ENCODE measurements at places on chromosomes 4 and X.

DNA sequence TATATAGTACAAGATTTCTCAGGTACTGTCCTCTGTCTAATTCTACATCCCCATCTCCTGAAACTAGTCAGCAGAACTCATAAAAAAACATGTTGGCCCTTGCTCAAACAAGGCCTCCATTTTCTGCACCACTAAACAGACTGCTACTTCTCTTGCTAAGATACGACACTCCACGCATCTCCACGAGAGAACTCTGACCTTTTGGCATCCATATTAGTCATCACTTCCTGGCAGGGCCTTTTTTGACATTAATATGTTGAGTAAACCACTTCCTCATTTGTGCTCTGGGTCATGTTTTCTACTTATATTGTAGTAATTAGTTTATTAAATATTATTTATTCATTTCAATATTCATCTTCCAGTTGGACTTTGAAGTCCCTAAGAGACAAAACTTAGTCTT is 65.6 kb downstream of the DCAF8L1 start:
- no peak for DNase-seq

- DNase-seq = no peak
Measured at GRCh38 chr4:14069886-14070285, 442.4 kb upstream of the BOD1L1 start.

- no peak for DNase-seq
Measured at GRCh38 chr4:123997776-123998449, 601.3 kb downstream of the SPRY1 start.

GRCh38 chrX:16240968-16241367 is 73.7 kb downstream of the MAGEB17 start:
- DNase-seq = no peak

DNA sequence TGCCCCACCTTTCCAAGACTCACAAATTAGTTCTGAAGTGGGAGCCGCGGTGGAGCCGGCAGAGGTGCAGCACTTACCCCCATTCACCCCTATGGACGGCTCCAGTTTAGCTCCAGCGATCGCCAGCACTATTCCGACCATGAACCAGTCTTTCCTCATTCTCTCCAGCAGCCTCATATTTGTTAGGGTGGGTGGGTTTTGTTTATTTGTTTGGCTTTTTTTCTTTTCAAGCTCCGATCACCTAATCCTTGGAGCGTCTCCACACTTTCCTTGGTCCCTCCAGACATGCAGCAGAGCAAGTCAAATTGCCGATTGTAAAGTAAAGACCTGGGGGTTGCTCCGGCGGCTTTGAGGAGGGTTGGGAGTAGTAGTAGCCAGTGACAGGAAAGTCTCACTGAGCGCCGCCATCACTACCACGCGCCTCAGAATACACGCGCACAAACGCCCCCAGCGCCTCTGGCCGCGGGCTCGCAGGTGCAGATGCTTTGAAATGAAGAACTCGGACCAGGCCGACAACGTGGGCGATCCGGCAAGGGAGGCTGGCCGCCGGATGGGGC is at the start of gene SLC10A7:
Gene SLC10A7, minus strand, starts transcription at position 400 of the 557 bp plus-strand sequence. Its CDS starts 223 bp downstream, at position 177.
- DNase-seq = peak; percentile 55

DNA sequence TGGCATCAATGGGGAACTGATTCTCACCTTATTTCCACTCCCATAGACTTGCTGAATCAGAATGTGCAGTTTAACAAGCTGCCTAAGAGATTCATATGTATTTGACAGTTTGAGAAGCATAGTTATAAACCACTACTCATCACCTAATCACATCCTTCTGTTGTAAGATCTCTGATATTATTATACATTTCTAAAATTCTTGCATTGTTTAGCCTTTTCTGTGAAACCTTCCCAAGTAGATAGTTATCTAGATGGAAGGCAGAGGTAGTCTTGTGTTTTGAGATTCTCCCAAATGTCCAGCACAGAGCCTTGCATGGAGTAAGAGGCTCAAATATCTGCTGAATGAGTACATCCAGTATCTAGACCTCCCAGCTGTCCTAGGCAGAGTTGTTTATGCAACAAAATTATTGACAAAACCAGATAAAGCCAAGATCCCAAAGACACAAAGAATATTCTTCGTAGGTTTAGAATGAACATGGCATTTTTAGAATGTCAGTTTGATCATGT is 227.3 kb downstream of the KDR start:
- DNase-seq = no peak

DNA sequence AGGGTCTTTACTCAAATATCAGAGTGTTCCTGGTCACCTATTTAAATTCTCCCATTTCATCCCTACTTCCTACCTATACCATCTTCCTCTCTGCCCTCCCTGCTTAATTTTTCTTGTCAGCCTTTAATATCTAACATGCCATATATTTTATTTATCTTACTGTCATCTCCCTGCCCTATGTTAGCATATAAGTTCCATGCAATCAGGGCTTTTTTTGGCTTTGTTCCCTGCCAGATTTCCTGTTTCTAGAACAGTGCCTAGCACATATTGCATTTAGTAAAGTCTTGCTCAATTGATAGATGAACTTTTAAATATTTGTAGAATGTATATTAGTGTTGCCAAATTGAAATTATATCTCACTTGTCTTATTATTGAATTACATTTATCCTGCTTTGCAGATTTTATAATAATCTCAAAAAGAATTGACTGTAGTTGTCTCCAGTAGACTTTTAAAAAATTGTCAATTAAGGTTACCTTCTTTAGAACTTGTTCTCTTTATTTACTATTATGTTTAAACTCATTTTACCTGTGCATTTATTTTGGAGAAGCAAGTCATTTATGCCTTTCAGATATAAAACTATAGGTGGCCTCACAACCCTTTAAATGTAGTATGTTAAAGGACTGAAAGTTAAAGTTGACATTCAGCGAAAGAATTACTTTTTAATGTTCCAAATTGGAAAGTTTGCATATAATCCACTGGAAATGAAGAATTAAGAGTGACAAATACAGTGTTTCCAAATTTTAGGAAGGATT is 108.2 kb upstream of the BMPR1B start:
- no peak for DNase-seq

- DNase-seq = peak; percentile 5
Measured at GRCh38 chr4:80540785-80541469, 205.4 kb downstream of the CFAP299 start.

DNA sequence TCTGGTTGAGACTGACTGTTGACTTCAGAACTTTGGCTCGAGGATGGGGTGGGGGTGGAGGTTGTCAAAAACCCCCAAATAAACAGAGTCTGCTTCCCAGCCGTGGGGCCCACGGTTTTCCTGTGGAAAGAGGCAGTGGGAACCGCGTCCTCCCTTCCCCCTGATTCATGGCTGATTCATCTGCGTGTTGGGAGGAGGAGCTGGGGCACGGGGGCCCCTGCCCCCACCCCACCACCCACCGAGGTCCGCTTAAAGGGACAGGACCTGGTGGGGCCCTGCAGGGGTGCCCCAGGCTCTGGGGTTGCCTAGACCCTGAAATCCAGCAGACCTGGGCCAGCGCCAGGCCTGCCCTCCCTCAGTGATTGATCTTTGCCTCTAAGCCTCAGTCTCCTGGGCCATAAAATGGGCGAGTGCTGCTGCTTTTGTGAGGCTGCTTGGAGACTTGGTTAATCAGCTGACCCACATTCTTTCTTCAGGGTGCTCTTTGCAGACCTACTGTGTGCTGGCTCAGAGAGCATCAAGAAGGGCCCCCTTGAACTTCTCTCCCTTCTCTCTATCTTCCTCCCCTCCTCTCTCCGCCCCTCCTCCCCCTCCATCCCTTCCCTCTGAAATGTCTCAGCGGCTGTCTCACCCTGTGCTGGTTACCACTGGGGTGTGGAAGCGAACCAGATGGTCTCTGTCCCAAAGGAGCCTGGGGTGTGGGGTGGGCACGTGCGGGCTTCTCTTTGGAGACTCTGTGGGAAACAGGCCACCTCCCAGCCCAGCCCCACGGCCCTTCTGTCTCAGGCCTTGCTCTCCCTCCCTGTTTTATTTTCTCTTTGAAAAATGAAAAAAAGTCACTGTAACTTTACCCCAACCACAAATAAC is 9.1 kb downstream of the HTRA3 start:
- DNase-seq = no peak

GRCh38 chr4:101701551-101701950 is 89.0 kb upstream of the BANK1 start:
- no peak for DNase-seq

DNA sequence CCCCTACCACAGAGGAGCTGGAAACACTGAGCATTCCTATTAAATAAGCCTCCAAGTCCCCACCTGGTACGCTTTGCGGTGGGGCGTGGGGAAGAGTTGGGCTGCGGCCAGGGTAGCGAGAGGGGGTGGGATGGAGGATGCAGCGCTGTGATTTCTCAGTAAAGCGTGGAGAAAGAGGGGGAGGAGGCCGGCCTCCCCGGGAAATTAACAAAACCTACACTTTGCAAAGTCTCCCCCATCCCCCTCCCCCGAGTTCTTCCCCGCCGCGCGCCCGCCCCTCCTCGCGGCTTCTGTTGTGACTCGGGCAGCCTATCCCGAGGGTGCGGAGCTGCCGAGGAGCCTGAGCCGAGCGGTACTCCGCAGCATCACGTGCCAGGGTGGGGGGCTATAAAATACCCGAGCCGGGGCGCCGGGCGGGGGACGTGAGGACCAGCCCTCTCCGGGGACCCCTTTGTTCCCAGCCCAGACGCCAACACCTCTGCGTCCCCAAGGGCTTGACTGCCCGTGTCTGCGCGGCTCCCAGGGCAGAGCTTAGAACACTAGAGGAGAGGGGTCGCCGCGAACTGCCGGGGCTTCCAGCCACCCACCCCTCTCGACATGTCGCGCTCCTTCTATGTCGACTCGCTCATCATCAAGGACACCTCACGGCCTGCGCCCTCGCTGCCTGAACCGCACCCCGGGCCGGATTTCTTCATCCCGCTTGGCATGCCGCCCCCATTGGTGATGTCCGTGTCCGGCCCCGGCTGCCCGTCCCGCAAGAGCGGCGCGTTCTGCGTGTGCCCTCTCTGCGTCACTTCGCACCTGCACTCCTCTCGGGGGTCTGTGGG is at the start of gene GSX2:
Gene GSX2, plus strand, starts transcription at position 416 of the 827 bp plus-strand sequence. Its CDS starts 182 bp downstream, at position 598.
- DNase-seq = no peak

DNA sequence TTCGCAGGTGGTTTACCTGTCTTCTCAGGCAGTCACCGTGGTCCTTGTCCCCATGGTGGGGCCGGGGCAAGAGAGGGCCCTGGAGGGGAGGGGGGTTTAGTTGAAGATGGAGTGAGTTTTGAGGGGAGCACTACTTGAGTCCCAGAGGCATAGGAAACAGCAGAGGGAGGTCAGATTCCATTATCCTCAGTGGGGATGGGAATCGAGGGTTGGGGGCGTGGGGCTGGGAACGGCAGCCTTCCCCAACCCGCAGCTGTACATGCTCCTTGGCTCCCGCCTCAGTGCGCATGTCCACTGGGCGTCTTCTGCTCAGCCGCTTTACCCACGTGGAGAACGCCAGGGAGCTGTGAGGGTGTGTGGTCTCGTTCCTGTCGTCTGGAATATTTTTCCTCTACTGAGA is at the start of gene GAGE10:
Gene GAGE10, plus strand, starts transcription at position 301 of the 400 bp plus-strand sequence. CDS start 1,214 bp downstream, outside the sequence.
- no peak for DNase-seq

All from Jurkat, Clone E6-1 (cell line).